ENCODE measurements at places on chromosomes 12 and 14.

GRCh38 chr12:77727442-77728001, 103.2 kb upstream of the NAV3 start:
- no peak for DNase-seq

- DNase-seq, result no peak
Observed at GRCh38 chr12:24551163-24551786, 397.6 kb downstream of the BCAT1 start.

DNA sequence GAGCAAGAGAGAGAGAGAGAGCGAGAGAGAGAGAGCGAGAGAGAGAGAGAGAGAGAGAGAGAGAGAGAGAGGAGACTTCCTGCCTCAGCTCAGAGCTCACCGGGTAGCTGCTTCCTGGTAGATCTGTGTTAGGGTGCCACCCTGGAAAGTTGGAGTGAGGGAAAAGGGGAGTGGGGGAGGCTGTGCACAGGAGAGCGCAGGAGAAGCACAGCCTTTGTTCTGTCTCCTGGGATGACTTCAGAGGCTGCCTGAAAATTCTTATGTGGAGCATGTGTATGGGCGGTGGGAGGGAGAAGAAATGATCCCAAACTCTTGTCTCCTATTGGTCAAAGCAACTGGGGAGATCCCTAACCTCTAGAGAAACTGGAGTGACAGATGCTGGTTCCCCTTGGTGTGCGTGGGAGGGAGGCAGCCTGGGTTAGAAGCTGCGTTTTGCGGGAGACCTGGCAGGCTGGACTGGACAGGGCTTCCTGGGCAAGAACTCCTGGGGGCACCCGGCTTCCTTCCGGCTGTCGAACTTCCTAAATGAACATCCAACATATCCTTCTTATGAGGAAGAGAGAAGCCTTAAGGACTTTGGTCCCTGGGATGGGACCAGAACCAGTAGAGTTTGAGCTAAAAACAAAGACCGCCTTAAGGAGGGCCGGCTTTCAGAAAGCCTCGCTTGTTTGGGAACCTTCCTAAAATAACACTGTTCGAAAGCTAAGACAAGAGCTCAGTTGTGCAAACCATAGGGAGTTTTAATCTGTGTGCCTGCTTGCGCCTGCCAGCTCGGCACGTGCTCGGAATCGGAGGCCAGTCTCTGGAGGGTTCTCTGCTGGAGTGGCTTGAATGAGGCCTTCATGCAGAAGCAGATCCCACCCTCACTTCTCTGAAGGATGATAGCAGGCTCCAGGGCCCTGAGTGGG, 30.4 kb upstream of the BEGAIN start:
- no peak for DNase-seq

- peak; percentile 20 for DNase-seq
Observed at GRCh38 chr12:121861636-121862254, 3.1 kb upstream of the HPD start.

- no peak for DNase-seq
Observed at GRCh38 chr12:82054566-82054965, 295.4 kb upstream of the PPFIA2 start.

GRCh38 chr12:53504004-53504920, 3.0 kb downstream of the NPFF start:
- DNase-seq, result no peak

DNA sequence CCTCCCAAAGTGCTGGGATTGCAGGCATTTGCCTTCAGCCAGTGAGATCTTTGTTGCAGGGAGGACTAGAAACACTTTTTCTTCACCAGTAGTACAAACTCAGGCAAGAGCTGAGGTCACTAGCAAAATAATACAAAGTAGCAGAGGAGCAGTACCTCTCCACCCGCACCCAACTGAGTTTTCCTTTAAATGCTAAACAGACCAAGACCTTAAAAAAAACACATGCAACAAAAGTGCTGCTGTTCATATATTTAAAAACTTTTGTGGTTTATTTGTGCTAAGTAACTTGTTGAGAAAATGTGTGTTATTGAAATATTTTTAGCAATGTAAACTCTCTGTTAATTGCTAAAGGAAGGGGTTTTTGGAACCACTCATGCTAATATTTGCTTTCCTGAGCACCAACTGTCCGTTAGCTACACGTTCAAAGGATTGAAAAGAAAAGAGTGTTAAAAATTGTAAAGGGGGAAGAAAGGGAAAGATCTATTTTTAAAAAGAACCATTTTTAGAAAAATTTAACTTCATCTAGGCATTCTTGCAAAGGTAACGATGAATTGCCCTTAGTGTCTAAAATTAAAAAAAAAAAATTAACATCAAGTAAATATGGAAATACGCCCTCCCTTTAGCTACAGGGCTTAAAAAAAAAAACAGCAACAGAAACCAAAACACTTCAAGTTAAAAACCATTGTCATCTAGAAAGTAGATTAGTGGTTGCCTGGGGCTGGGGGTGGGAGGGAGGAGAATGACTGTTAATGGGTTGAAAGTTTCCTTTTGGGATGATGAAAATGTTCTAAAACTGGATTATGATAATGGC, 114.0 kb upstream of the KRAS start:
- no peak for DNase-seq

DNA sequence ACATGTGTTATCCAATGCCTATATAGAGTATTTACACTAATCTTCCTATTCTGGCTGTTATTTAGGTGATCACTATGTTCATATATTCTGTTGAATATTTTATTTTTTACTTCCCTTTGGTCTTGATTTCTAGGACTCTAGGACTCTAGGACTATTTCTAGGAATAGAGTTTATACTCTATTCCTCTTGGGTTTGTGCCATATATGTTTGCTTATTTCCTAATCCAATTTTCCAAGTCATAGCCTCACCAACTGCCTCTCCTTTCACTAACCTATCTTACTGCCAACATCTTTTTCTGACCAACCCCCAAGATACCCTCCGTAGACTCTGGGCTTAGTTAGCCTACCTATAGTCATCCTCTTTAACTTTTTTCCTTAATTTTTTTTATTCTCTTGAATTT, 28.5 kb downstream of the ARF6 start:
- DNase-seq, result no peak

DNA sequence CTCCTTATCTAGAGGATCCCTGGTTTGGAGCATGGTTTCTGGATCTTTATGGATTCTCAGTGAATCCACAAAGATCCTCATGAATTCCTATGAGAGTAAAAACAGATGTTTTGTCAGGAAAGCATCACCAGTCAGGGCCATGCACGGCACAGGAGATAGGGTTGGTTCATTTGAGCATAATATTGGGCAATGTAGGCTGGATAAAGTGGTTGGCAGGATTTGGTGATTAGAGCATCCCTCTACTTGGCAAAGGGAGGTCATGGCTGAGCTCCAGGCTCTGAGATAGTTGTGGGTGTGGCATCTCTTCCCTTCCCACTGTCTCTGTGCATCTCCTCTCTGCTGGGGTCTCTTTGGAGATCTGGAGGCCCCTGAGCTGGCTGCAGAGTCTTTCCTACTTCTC, 149.8 kb downstream of the DACT1 start:
- no peak for DNase-seq

DNA sequence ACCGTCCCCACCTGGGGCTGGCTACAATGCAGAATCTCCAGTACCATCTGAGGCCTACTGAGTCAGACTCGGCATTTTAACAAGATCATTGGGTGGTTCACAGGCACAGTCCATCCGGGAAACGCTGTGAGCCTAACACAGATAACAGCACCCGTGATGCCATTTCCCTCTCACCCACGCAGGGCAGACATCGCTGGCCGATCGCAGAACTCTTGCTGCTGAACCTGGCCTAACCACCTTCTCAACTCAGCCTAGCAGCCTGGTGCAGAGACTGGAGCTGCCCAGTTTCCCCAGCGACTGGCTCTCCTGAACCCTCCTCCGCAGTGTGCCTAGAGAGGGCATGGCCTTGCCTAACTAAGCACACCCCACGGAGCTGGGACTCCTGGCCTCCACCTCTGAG, 83.3 kb downstream of the NCOR2 start:
- DNase-seq, result no peak

GRCh38 chr12:45914090-45914489, 76.3 kb downstream of the SCAF11 start:
- DNase-seq, result no peak

DNA sequence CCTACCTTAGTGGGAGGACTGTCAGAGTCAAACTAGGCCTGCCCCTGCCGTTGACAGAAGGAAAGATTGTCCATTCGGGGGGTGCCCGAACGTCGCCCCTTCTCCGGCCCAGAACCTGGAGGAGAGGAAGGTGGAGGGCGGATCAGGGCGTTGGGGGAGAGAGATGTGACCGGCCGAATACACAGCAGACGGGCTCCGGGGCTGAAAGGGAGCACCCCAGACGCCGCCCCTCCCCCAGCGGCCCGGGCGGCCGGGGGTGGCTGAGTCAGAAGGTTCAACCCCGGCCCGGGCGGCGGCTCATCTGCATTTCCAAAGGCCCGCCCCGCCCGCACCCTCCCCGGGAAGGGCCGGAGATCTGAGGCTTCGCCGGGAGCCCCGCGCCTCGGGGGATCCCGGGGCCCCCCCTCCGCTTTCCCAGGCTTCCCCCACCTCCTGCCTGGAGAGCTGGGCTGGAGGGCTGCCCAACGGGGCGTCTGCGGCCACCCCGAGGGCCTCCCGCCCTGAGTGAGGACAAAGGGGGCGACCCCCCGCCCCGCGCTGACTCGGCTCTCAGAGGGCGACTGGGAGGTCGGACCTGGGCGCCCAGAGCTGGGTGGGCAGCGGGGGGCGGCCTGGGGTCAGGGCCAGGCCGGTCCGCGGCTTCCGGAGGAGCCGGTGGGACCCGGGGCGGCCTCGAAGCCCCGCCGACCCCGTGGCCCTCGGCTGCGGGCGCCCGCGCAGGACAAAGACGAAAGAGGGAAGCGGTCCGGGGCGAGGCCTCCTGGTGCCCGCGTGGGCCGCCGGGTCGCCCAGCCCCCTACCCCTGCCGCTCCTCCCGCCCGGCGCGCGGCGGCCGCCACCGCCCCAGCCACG, 3.7 kb upstream of the SETD1B start:
- peak; percentile 97 for DNase-seq

- DNase-seq, result no peak
Observed at GRCh38 chr14:80522936-80523335, 311.6 kb upstream of the DIO2 start.

DNA sequence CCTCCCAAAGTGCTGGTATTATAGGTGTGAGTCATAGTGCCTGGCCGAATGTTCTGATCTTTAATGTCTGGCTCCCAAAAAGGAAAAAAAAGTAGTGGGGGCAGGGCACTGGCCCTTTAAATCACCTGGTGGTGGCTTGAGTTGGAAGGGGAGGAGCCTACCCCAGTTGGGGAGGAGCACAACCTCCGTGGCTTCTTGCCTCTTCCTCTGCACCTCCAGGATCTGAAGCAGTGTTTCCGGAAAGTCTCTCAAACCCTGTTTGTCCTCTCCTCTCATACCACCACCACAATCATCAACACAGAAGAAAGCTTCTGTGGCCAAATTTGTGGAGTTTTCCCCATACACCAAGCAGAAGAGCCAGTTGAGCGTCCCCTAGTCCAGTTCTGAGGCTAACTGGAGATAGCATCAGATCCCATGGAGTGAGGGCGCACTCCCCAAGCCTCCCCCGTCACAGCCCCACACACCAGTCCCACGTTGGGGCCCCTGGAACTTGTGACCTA, 24.3 kb upstream of the RCOR1 start:
- peak; percentile 90 for DNase-seq

GRCh38 chr12:76303989-76304460, 44.2 kb downstream of the BBS10 start:
- DNase-seq, result no peak

DNA sequence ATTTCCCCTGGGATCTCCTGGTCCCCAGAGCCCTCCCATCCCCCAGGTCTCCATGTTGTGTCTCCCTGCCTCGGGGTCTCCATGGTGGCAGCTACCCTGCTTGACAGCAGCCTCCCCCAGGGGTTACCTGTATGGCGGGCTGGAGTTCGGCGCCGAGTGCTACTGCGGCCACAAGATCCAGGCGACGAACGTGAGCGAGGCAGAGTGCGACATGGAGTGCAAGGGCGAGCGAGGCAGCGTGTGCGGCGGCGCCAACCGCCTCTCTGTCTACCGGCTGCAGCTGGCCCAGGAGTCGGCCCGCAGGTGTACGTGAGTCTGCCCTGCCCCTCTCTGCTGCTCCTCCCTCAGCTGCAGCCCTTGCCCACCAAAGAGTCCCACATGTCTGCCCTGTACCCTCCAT, 80.9 kb downstream of the WSCD2 start:
- DNase-seq, result no peak
